ENCODE measurements at places on chromosomes 1 and 21.

DNA sequence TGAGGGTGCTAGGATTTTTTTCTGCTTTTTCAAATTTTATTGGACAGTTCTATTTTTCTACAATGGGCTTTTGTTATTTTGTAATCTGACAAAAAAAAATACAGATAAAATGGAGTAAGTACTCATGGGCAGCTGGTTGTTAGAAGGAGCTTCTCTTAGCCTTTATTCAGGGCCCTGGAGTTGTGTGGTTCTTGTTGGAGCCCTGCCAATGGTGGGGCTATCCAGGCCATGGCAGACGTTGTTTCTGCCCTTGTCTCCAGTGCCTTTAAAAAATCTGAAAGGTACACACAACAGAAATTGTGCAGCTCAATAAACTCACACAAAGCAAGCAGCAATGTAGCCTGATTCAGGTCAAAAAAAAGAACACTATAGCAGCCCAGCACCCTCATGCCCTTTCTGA lies 153.5 kb upstream of the GALNT2 start:
- no peak for DNase-seq

- DNase-seq: no peak
These were observed 899 bp downstream of the TOMM40L start for GRCh38 chr1:161226759-161227158.

- DNase-seq: no peak
These were observed 200.3 kb downstream of the HHIPL2 start for GRCh38 chr1:222347627-222348026.

- no peak for DNase-seq
These were observed 484.1 kb upstream of the VAMP3 start for GRCh38 chr1:7287013-7287412.

GRCh38 chr1:243742819-243743218 lies 107.2 kb downstream of the AKT3 start:
- DNase-seq: no peak

- no peak for DNase-seq
These were observed 26.8 kb downstream of the TP73 start for GRCh38 chr1:3679098-3679555.
